Cortex of kidney (tissue), 1 donor: ENCODE measurements at places on chromosomes 5 and 9.

- no peak for DNase-seq
Measured at GRCh38 chr5:172776235-172776594, 5.2 kb upstream of the DUSP1 start.

DNA sequence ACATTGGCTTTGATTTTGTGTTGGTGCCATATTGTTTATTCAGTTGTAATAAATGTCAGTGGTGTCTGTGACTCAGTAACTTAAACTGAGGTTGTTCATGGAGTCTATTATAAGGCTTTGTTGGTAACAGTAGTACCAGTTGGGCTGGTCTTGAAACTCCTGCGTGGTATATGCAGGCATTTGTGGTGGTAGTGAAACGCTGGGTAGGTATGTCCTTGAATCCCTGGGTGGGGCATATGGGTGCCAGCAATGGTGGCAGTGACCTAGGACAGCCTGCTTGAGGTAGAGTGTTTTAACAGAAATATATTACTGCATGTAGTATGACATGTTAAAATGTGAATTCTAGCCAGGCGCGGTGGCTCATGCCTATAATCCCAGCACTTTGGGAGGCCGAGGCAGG is 1058.5 kb upstream of the SEMA6A start:
- no peak for DNase-seq

DNA sequence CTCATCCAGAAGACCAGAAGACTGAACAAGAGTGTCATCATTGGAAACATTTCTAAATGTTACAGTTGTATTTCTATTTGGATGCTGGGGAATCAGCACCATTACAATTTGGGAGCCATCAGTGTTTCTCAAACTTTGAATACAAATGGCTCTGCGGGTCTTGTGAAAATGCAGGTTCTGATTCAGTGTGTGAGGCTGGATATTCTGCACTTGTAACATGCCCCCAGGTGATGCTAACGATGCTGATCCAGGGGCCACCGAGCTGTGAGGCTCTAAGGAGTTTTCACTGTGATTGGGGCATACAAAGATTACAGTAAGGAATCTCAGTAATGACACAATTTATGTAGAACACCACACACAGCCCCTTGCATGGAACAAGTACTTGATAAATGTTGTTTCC is 167.7 kb downstream of the ACTL7B start:
- DNase-seq = no peak

DNA sequence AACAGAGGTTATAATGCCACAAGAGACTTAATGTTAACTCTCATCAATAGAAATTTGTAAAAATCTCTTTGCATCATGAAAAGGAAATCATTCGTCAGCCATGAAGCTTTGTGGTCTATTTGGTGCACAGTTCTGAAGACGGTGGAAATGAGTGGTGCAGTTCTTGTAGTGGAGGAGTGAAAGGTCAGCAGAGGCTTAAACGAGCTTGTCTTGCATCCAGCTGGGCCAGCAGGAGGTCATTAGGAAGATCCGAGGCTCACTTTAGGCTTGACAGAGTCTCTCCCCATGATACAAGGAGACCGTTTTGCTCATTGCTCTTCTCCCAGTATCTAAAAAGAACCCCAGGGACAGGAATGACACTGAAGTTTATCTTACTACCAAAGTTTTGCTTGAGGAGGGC is 440.8 kb downstream of the BNC2 start:
- DNase-seq = no peak

DNA sequence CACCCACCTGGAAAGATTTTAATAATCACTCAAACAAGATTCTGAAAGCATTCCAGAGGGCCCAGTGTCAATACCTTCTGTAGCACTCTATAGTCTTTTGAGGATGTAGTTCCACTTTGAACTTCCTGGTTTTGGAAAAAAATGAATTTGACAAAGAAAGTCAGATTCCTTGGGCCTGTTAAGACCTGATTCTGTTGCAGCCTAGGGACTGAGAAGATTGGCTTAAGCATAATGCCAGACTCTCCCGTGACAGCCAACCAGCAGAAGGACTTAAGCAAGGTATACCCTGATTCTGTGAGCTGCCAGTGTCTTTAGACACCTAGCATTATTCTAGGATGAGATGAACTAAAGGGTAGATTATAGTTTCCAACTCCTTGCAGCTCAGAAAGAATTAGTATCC is 6.8 kb downstream of the SPINK5 start:
- no peak for DNase-seq
